Kidney epithelial cell (primary cell): ENCODE measurements at places on chromosomes 12 and 14.

- DNase-seq, result no peak
Measured at GRCh38 chr12:50398931-50399330, 1.8 kb upstream of the LARP4 start.

DNA sequence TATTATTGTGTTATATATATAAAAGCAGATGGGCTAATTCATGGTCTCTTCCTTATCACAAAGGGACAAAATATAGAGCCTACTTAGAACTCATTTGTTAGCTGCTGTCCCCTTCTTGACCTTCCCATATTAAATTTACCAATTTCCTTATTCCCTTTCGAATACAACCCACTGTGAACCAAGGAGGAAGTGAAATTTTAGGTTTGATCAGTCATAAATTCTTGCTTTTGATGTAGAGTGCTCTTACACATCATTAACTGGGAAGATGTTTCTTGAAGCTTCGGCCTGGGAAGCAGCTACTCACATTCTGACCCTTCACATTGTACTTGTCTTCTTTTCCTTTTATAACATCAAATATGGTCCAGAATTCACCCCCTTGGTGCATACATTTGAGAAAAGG, 579.0 kb downstream of the LRFN5 start:
- DNase-seq, result no peak

DNA sequence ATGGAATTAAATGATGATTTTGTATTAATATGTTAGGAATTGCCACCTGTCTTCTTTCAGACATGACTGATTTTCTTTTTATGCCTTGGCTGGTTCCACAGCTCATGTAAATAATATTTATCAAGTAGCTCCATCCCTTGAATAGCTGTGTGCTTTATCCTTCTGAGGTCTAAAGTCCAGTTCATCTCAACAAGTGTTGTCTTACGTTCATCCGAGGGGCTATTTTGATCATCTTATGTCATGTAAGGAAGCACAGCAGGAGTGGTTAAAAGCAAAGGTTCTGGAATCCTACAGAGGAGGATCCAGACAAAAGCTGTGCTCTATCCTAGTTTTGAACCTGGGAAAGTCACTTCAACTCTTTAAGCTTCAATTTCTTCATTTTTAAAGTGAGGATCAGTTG, 123.7 kb upstream of the ATP2B1 start:
- DNase-seq, result no peak

- DNase-seq, result no peak
Measured at GRCh38 chr12:15787778-15788177, 1.4 kb downstream of the EPS8 start.

GRCh38 chr14:92241966-92242595, 80.9 kb upstream of the SLC24A4 start:
- DNase-seq, result no peak

- no peak for DNase-seq
Measured at GRCh38 chr14:53386362-53386761, 233.2 kb upstream of the DDHD1 start.

DNA sequence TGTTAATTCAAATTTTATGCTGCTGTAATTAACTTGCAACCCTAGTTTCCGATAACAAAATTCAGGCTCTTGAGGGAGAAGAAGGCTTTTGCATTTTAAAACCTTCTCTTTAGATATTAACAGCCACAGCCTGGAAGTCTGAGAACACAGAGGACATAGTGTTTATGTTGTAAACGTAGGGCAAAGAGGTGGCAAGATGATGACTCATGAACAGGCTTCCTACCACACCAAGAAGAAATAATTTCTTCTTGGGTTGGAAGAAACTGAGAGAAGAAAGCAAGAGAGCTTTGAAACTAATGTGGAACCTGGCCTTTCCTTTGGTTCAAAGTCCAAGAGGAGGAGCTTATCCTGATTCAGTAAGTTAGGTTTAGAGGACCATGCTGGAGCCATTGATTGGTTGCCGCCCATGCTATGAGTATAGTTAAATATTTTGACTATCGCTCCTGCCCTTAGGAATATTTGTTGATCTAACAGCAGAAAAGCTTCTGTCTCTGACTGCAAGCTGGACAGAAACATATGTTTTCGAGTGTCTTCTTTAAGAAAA, 31.8 kb downstream of the CCDC198 start:
- DNase-seq, result no peak

DNA sequence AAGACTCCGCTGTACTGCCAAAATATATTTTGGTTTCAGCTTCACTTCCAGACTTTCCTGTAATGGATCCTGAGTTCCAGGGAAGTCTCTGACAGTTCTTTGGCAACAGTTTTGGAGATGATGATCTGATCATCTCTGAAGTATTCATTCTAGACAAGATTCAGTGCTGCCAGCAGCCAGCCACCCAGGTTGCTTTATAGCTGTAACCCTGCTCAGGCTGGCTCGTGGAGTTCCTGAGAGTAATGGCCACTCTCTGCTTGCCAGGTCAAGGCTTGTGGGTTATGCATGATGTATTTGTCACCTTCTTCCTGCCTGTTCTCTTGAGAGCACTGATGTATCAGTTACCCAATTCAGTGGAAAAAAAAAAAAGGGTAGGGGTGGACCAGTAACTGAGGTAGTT, 124.3 kb downstream of the PPHLN1 start:
- no peak for DNase-seq

GRCh38 chr12:53502983-53503728, 2.1 kb downstream of the TARBP2 start:
- DNase-seq, result no peak

GRCh38 chr12:82648259-82648909, 38.3 kb upstream of the TMTC2 start:
- DNase-seq, result no peak

DNA sequence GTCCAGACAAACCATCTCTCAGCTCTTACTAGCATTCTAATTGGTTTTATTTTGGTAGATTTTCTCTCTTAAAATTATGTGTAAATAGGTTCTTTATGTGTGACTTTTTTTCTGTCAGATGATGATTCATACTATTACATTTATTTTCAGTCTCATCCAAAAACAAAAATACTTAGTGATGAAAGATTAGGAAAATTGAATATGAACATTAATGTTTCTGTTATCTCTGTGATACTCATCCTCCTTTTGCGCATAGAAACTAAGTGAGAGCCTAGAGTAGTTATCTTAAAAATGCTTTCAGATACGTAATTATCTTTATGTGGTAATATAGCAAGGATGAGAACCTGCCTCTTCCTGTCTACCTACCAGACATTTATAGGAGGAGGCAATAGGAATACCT, 84.1 kb upstream of the MON2 start:
- DNase-seq, result no peak

- no peak for DNase-seq
Measured at GRCh38 chr14:41901089-41901488, 294.4 kb downstream of the LRFN5 start.

GRCh38 chr12:66533767-66534166, 145.1 kb downstream of the GRIP1 start:
- no peak for DNase-seq

DNA sequence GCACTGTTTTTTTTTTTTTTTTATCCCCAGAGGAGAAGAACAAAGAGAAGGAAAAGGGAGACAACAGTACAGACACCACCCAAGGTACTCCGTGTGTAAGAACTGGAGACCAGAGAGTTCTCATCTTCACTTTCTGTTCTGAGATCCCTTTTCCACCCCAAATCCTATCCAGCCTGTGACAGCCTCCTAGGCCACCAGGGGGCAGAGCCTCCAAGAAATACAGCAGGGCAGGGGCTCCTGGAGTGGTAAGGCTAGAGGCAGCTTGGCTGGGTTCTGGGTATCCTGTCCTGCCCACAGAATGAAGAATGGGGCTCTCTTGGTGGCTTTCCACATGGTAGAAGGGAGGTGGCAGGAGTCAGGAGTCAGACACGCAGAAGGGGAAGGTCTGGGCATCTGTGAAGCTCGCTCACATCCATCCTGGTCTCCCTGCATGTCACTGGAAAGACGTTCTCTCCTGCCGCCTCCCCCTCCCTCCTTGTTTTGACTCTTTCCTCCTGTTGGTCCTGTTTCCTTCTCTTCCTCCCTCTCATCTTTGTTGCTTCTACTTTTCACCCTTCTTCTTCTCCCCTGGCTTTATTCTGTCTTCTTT, 12.0 kb downstream of the CLSTN3 start:
- DNase-seq, result no peak

- DNase-seq, result peak; percentile 41
Measured at GRCh38 chr14:50381823-50382287, 14.8 kb downstream of the CDKL1 start.

DNA sequence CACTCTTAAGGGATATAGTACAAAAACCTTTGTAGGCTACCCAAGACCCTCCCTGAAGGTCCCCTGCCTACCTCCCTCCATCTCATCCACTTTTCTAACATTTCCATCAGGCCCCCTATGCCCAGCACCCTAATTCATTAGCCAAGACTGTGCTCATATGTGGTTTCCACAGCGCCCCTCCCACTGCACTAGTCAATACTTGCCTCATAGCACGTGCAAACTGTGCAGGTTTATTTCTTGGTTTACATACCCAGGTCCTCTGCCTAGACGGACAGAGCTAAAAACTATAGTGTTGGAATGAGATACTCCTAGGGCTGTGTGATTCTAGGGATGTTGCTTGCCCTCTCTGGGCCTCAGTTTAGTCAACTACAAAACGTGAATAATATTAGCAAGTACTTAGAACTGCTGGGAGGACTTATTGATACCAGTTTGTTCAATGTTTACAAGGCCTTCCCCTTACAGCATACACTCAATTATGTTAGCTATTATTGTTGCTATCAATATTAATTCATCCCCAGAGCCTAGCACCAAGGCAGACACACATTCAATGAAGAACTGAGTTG, 50.4 kb downstream of the NUAK1 start:
- DNase-seq, result no peak

GRCh38 chr12:22525426-22525825, 18.9 kb downstream of the C2CD5 start:
- DNase-seq, result no peak

- peak; percentile 95 for DNase-seq
Measured at GRCh38 chr12:10721651-10722501, 1.2 kb downstream of the YBX3 start.

GRCh38 chr12:116547955-116548501, 11.2 kb upstream of the MAP1LC3B2 start:
- DNase-seq, result peak; percentile 88

- no peak for DNase-seq
Measured at GRCh38 chr12:4443616-4444015, 2.0 kb downstream of the FGF6 start.

DNA sequence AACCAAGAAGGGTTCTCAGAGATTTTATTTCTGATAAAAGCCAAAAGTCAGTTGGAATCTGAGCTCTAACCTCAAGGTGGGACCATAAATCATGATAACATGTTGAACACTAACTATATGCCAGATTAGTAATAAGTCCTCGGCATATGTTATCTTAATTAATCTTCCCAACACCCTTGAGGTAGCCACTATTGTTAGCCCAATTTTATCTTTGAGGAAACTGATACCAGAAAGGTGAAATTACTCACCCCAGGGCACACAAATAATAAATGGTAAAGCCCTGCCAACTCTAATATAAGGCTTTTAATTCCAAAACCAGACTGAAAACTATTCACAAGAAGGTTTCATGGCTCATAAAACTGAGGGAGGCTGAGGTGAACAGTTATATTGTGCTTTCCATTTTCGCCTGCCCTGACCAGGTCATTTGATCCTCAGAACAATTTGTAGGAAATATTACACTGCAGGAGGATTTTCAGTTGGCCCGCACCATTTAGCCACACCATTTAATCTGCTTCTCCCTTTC, 16.1 kb upstream of the NUAK1 start:
- no peak for DNase-seq

- no peak for DNase-seq
Measured at GRCh38 chr14:56137453-56137807, 19.2 kb downstream of the PELI2 start.

- DNase-seq, result no peak
Measured at GRCh38 chr12:32507942-32508320, 108.6 kb downstream of the FGD4 start.
